Endothelial cell (in vitro differentiated cells): ENCODE measurements at places on chromosomes 7 and 10. TPM values are rescaled to one million over a fixed set of nuclear protein-coding genes. Genes with fewer than 3 reads are reported as not detected.

- DNase-seq: no peak
Observed at GRCh38 chr10:93458821-93459257, 23.3 kb downstream of the MYOF start.

GRCh38 chr7:101108961-101109360 lies 17.9 kb upstream of the SERPINE1 start:
- DNase-seq: no peak

DNA sequence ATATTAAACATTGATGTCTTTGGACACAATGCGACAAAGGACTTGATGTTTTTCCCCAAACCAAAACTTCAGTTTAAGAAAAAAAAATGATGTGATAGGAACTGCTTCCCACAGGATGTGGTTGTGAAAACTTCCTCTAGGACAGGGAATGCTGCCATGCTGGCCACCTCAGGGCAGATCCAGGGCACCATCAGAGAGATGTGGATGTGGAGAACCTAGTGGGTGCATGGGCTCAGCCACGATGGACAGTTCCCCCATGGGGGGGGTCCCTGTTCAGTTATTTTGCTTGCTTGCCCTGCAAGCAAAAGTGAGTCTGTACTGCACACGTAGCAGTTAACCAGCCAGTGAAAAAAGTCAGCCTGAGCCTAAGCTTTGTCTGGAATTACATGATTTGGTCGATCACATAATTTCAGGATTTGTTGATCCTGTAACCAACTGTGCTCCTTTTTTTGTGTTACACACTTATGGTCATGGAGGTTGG lies 36.3 kb downstream of the LAMB4 start:
- DNase-seq: no peak

GRCh38 chr10:86535132-86535882 lies 13.7 kb upstream of the WAPL start:
- peak; percentile 44 for DNase-seq

DNA sequence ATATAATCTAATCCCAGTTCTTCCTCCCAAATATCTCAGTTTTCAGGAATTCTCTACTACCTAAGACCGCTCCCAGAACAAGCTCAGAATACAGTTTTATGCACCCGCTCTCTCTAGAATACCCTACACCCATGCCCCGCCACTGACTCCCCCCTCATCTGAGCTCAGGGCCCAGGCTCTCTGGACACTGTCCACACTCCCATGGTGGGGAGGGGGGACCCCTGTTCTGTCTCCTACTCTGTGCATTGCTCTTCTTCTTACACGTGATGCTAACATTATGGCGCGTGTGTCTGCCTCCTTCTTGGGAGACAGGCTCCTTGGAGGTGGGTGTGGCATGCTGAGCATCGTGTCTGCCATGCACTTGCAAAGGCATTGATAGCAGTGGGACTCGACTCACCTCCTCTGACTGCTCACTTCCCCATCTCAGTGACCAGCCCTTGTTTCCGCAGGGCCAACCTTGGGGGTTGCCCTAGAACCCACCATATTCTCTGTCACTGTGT lies 127.9 kb downstream of the TCERG1L start:
- DNase-seq: no peak

GRCh38 chr10:17349717-17350116 lies 104.7 kb downstream of the ST8SIA6 start:
- DNase-seq: no peak

DNA sequence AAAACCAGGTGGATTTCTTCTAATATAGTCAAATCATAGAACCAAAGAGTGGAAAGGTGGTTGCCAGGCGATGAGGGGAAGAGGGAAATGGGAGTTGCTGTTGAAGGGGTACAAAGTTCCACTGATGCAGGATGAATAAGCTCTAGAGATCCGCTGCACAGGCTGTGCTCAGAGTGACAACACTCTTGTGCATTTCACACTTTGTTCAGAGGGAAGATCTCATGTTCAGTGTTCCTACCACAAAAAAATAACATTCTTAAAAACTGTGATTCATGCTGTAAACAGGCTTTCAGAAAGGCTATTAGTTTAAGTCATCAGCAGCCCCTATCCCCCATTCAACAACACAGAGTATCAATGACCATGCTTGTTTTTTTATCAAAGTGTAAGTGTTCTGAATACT lies 213.8 kb downstream of the COBL start:
- DNase-seq: no peak

- DNase-seq: no peak
Observed at GRCh38 chr7:88689821-88690220, 69.7 kb upstream of the ZNF804B start.

DNA sequence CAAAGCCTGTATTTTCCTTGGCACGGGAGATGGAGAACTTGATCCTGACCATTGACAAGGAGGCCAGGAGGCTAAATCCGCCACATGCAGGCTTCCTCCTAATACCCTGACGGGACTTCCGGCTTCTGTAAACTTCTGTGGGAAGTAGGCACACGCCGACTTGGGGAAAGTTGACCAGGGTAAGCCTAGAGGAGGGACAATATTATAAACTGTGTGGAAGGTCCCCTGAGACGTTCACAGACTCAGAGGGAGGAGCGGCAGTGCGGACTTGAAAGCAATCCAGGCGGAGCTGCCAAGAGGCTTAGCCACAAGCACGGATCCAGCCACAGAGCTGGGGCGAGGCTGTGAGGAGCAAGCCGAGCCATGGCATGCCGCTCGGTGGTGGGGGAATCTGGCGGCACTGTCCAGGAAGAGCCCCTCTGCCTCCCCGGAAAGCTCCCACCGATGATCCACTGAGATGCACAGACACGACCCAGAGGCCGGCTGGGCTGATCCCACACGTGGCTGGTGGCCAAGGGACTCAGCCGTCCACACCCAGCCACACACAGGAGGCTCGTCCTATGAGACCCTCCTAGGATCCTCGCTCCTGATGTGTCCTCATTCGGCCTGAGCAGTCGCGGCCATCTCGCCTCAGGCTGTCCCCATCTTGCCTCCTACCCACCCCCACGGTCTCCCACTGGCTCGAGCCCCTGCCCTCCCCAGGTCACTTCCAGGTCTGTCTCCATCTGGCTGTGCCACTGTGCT lies 40.0 kb upstream of the INSIG1 start:
- DNase-seq: no peak

DNA sequence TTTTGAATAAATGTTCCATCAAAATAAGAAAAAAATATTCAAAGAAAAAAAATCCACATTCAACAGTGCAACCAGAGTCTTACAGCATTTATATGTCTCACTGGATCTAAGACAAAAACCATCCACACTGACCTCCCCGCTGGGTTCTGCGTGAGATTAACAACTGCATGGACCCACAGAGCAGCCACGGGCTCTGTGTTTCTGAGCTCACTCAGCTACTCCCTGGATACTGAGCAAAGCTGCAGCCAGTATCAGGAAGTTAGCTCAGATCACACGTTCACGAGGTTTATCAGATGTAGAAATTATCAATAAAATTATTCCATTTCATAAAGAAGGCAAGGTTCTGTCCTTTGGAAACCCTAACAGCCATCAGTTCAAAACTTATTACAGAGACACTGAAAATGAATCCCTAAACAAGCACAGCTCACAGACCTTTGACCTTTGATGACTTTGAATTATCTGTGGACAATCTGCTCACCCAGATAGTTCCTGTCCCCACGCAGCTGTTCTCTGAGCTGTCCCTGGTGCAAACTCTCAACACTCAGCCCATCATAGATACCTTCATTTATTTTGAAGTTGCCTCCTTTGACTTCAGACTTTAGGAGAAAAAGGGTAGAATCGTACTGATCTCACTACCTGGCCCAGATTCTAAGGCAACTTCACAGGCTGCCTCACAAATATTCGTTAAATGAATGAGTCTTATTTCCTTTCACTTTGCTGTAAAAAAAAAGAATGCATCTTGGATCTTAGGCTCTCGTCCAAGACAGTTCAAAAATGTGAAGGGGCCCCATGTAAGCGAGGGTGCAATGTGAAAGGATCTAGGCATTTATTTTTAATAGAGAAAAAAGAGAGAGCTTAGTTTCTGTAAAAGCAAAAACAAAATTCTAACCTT lies 67.7 kb upstream of the SVIL start:
- no peak for DNase-seq

Gene ASB15
- not detected for total RNA-seq

Gene ABCC2
- total RNA-seq: 1.9 TPM
